ENCODE measurements at places on chromosomes 11 and 22.

DNA sequence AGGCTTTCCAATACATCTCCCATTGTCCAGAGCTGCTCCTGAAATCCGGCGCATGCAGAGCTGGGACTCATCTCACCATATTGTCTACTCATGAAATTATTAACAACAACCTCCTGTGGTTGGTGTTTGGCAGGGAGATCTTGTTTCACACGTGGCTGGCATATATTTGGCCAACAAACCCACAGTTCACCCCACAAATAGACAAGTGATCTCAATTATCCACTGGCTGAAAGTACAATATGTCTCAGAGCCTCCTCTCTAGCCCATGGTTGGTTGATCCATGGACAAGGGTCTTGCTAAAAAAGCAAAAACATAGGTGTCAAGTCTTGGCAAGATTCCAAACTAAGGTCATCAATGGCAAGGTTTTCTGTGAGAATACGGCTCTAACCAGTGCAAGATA is 386.9 kb downstream of the ETS1 start:
- H3K4me3 ChIP-seq, result no peak overlapping the region
- peaks cover 5% of the 10 kb centered on the region for H3K4me1 ChIP-seq
- H3K27me3 ChIP-seq, result no peaks in the 10 kb centered on the region
- H3K36me3 ChIP-seq, result no peaks in the 10 kb centered on the region
- no peak overlapping the region for H3K27ac ChIP-seq

DNA sequence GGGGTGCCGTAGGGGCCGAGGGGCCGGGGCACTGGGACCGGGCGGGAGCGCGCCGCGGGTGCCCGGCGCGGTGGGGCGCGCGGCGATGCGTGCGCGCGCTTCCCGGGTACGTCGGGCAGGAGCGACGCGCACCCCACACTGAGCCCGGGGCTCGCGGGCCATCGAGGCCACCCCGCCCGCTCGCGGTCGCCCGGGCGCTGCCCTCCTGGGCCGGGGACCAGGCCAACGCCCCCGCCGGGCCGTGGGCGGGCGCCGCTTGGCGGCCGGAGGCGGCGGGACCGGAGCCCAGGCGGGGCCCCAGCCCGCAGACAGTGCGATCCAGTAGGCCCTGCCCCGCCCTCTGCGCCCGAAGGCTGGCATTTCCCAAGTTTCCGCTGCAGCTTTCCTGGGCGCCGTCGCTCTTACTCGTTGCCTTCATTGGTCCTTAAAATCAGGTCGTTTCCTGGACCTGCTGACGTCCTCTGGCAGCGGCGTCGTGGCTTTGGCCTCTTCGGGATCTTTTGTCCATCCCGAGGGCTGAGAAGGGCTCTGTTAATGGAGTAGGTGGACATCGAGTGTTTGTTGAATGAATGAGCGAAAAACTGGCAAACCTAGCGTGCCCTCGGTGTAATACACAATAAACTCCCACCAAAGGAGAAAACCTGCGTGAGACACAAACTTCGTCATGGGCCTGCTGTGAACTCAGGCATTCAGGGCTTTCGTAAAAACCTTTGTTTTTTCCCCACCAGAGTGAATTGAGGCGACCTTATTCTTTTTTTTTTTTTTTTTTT is 638 bp downstream of the PARVA start:
- peak; percentile 32 for DNase-seq
- peak overlapping the region; percentile 67 for H3K4me3 ChIP-seq
- H3K27ac ChIP-seq, result no peak overlapping the region

GRCh38 chr11:63765688-63766241 is 2.8 kb downstream of the ZFTA start:
- no peaks in the 10 kb centered on the region for H3K36me3 ChIP-seq
- no peak overlapping the region for H3K4me3 ChIP-seq
- no peak overlapping the region for H3K27ac ChIP-seq
- H3K4me1 ChIP-seq, result peaks cover 5% of the 10 kb centered on the region

- peaks cover 14% of the 10 kb centered on the region for H3K4me1 ChIP-seq
- no peak for DNase-seq
- H3K27me3 ChIP-seq, result no peaks in the 10 kb centered on the region
- peaks cover 7% of the 10 kb centered on the region for H3K36me3 ChIP-seq
- peak overlapping the region; percentile 91 for H3K27ac ChIP-seq
Measured at GRCh38 chr11:65355013-65355775, 643 bp downstream of the TIGD3 start.

DNA sequence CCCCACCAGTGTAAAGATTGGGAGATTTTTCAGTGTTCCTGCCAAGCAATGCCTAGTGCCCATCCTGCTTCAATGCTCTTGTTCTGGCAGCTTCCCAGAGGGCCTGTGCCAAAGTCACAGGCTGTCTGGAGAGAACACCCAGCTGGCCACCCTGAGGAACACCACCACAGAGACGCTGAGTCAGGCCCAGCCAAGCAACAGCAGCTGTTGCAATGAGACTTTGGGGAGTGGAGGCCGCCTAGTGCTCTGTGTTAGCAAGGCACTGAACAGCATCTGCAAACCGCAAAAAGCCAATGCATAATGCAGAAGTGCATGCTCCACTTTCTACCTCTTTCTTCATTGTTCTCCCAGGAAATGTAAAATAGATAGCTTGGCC is 168.1 kb downstream of the NXPE2 start:
- DNase-seq, result no peak
- H3K4me3 ChIP-seq, result no peak overlapping the region
- peaks cover 4% of the 10 kb centered on the region for H3K4me1 ChIP-seq
- no peak overlapping the region for H3K27ac ChIP-seq
- no peaks in the 10 kb centered on the region for H3K36me3 ChIP-seq

DNA sequence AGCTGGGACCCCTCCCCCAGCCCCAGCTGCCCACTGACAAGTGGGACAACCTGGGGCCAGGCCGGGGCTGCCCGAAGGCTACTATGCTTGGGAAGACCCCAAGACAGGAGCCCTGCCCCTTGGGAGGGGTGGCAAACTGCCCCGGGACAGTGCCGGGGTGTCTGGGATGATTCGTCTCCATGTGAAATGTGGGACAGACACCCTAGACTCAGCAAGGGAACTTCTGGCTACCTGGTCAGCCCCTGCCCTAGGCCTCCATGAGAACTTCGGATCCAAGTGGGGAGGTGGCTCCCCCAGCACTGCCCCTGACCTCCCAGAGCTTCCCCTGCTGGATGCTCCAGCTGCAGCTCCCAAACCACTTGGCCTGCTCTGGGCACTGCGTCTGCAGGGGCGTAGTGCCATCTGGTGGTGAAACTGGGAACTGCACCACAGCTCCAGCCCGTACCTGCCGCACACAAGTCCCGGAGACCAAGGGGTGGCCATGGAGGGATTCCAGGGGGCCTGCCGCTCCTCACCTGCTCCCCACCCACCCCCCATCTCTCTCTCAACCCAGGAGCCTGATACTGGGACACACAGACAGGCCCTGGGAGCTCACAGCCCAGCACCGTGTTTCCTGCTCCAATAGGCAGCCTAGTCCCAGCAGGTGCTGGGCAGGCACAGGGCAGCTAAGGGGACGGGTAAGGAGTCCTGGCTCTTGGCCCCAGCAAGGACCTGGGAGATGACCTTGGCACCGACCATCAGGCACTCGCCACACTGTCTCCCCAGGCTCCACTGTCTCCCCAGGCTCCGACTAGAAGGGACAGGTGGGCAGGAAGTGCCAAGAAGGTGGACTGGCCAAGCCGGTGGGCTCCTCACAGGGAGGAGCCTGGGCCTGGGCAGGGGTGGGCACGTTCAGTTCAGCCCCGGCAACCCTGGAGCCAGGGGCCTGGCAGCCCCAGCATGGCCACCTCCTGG is 194.1 kb downstream of the IGLL1 start:
- H3K36me3 ChIP-seq, result no peaks in the 10 kb centered on the region
- peak; percentile 86 for DNase-seq
- no peak overlapping the region for H3K4me3 ChIP-seq
- no peak overlapping the region for H3K27ac ChIP-seq

DNA sequence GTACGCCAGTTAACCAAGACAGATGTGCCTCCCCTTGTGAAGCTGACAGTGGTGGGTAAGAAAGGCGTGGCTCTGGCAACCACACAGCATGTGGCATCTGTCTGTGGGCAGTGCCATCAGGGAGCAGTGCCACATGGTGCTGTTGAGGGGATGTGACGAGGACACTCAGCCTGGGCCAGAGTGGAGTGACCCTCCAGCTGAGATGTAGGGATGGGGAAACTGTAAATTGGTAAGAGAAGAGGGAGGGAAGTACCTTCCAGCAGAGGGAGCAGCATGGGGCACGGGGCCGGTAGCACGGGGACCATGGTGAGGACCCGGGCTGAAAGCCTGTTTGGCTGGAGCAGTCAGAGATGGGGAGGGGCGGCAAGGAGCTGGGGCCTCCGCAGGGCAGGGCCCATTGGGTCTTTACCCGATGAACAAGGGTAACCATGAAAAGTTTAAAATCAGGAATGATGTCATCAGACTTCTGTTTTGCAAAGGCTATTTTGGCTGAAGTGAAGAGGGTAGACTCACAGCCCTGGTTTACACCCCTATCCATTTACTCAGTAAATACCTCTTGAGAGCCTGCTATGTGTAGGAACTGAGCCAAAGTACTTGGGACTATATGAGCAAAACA is 10.4 kb downstream of the TMPRSS6 start:
- H3K4me1 ChIP-seq, result peaks cover 27% of the 10 kb centered on the region
- peaks cover 1% of the 10 kb centered on the region for H3K36me3 ChIP-seq
- no peak for DNase-seq
- H3K4me3 ChIP-seq, result no peak overlapping the region

- peaks cover 44% of the 10 kb centered on the region for H3K27me3 ChIP-seq
- no peak overlapping the region for H3K4me3 ChIP-seq
- peaks cover 28% of the 10 kb centered on the region for H3K4me1 ChIP-seq
- H3K36me3 ChIP-seq, result no peaks in the 10 kb centered on the region
Measured at GRCh38 chr11:17547932-17548331, 873 bp downstream of the OTOG start.

All from activated naive CD8-positive, alpha-beta T cell treated with anti-CD3 and anti-CD28 coated beads, Interleukin-2, amount 10 ng/mL, durations not matched to agents 7 days and 5 days (primary cell).